ENCODE measurements at places on chromosomes 4 and X.
A peak's percentile ranks its signal among the peaks of the same experiment; 100 is the strongest.

GRCh38 chr4:1122505-1122904 lies 9.1 kb upstream of the RNF212 start:
- no peak for DNase-seq

GRCh38 chr4:67604749-67605148 lies 46.2 kb downstream of the STAP1 start:
- no peak for DNase-seq

DNA sequence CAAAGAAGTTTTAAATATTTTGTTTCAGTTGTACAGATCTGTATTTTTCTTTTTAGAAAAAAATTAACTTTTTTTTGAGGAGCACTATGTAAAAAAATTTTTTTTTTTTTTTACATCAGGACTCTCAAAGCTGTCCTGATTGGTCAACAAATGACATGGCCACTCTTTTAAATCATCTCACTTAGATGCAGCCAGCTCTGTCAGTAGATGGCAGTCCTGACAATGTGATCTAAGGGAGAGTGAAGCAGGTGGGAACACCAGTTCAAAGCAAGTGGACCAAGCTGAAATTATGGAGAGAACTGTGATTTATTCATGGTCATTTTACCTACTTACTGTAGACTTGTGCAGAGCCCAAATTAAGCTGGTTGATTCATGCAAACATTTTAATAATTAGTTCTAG lies 174.7 kb upstream of the GPRIN3 start:
- DNase-seq = no peak

DNA sequence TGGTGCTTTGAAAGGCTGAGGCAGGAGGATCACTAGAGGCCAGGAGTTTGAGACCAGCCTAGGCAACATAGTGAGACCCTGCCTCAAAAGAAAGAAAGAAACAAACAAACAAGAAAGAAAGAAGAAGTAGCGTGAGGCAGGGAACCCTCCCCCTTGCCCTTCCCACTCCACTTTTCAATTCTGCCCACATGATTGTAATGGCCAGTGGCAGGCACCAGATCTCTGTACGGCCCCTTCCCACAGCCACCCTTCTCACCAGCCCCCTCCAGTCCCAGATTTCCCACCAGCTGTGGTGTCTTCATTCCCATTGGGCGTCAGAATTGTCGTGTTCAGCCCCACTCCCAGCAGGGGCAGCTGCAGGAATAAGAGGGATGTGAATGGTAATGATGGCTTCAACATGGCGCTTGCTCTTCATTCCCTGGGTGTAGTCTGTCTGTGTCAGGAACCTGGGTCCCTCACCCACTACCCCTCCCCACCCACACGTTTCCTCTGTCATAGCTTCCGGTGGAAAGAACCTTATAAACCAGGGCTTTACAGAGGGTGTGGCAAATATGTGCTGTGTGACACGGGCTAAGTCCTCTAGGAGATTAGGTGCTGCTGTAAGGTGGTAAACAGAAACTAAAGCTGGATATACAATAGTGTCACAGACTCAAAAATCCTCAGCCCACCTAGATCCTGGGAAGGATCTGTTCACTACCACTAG lies at the start of gene IL2RG:
Gene IL2RG (minus strand): TSS at position 437 of the 703 bp plus-strand sequence. CDS start 38 bp downstream, at position 399.
- DNase-seq = peak; percentile 47

GRCh38 chrX:54423161-54423888 lies 16.9 kb upstream of the TSR2 start:
- no peak for DNase-seq

DNA sequence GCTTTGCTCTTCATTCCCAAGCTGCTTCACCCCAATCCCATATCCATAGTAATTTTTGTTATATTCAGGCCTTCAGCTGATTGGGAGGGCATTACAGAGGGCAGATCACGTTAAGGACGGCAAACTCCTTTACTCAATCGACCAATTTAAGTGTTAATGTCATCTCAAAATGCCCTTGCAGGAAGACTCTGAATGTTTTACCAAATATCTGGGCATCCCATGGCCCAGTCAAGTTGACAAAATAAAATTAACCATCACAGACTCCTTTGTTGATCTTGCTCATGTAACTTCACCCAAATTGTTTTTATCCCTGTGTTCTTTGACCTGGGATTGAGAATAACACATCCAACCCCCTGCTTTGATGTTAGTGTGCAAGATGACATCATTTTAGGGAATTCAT lies 1018.3 kb upstream of the LCORL start:
- DNase-seq = no peak

DNA sequence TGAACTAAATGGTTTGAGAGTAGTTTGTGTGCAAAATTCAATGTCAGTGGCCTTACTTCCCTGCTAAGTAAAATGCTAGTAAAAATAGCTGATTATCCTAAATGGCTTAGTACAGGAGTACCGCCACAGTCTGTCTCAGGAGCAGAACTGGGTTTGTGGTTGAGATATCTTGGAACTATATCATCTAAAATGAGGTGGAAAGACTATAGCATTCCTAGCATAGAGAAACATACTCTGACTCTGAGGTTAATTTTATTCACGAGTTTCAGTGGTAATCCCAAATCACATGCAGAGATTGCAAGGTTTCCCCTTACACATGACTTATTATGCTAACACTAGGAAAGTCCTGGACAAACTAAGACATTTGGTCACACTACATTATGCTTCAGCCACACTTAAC lies 70.4 kb downstream of the OR13H1 start:
- DNase-seq = no peak

DNA sequence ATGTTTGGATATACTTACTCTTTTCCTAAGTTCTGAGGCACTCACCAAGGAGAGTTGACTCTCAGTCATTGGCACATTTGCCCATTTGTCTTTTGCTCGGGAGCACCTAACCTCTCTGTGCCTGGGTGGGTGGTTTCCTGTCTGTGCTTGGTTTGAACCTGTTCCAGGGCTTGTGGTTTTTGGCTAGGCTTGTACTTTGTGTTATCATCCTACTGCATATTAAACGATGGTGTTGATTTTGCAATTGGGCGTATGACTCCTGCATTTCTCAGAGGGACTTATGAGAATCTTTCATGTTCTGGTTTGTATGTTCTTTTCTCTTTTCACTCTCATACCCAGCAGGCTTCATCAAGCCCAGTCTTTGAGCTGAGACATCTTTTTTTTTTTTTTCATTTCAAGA lies 161.7 kb downstream of the BTC start:
- no peak for DNase-seq

DNA sequence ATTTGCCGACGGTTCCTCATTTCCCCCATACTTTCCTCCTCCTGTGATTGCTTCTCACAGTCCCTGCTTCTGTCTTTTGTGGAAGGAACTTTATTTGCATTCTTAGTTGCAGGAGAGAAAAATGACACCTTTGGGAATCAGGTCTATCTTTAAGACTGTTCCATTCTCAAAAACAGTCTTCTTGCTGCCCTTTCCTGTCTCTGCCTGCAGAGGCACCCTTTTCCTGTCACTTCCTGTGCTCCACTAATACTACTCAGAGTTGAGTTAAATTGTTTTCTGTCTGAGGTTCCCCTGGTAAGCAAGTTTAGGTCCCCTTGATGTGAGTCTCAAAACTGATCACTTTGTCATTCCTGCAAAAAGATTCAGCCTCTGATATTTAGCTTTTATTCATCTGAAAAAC lies 208.8 kb upstream of the CLNK start:
- no peak for DNase-seq

GRCh38 chr4:83043801-83044407 lies 8.9 kb downstream of the COPS4 start:
- DNase-seq = no peak

- DNase-seq = no peak
These were observed 40.6 kb downstream of the GABRB1 start for GRCh38 chr4:47071901-47072341.

DNA sequence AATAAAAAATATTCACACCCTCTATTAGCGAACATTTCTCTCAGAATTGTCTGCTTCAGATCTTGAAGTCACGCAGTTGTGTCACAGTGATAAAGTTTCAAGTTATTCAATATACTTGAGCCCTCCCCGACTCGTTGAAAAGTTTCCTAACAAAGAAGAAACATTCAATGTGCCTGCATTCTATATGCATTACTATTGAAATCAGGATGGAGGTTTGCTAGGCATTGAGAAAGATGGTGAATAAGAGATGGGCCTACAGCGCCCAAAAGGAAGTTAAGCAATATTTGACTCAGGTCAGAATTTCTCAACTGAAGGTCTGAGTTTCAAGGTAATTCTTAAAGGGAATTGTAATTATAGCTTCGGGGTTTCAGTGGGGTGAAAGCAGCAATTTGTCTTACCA lies 6.1 kb downstream of the TCEANC start:
- no peak for DNase-seq

GRCh38 chr4:124337874-124338273 lies 374.7 kb downstream of the ANKRD50 start:
- DNase-seq = no peak

DNA sequence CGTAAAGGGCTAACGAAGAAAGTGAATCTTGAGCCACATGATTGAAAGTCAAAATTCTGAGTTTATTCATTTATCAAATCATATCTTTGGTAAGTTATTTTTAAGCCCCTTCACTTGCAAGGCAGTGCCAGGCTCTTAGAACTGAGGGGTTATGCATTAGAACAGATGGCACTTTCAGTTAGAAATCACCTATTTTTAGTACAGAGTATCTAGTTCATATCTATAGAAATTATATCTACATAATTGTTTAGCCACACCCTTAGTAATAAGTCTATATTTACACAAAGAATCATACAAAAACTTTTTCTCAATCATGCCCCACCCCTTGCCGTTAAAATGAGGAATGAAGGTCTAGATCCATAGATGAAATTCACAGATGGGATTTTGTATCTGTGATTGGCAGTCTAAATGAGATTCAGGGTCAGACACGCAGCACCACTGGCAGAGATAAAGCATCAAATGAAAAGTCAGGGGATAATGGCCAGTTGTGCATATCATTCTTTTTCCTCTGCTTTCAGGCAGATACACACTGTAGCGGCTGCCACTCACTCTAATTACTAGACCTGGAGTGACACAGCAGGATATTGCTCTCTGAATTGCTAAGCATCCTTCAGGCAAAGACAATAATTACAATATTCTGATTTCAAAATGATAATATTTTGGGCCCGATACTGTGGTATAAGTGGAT lies 440.5 kb downstream of the MAPK10 start:
- DNase-seq = no peak

- DNase-seq = no peak
These were observed 6.5 kb downstream of the BEX3 start for GRCh38 chrX:103382877-103383276.

GRCh38 chr4:95077864-95078263 lies 320.1 kb downstream of the BMPR1B start:
- no peak for DNase-seq

- no peak for DNase-seq
These were observed at the start of gene FGFR3 for GRCh38 chr4:1792832-1793495. FGFR3 (plus strand) TSS chr4:1793293; CDS start chr4:1793935, 642 bp downstream.

GRCh38 chr4:145347684-145348083 lies 134.0 kb upstream of the SMAD1 start:
- DNase-seq = no peak
